ENCODE measurements at places on chromosomes 6 and 20.

- no peak for DNase-seq
Observed at GRCh38 chr6:92495242-92495641, 924.1 kb downstream of the EPHA7 start.

GRCh38 chr6:108807928-108808327 lies 40.3 kb upstream of the ARMC2 start:
- no peak for DNase-seq

- no peak for DNase-seq
Observed at GRCh38 chr20:22577515-22578220, 6.7 kb downstream of the FOXA2 start.

DNA sequence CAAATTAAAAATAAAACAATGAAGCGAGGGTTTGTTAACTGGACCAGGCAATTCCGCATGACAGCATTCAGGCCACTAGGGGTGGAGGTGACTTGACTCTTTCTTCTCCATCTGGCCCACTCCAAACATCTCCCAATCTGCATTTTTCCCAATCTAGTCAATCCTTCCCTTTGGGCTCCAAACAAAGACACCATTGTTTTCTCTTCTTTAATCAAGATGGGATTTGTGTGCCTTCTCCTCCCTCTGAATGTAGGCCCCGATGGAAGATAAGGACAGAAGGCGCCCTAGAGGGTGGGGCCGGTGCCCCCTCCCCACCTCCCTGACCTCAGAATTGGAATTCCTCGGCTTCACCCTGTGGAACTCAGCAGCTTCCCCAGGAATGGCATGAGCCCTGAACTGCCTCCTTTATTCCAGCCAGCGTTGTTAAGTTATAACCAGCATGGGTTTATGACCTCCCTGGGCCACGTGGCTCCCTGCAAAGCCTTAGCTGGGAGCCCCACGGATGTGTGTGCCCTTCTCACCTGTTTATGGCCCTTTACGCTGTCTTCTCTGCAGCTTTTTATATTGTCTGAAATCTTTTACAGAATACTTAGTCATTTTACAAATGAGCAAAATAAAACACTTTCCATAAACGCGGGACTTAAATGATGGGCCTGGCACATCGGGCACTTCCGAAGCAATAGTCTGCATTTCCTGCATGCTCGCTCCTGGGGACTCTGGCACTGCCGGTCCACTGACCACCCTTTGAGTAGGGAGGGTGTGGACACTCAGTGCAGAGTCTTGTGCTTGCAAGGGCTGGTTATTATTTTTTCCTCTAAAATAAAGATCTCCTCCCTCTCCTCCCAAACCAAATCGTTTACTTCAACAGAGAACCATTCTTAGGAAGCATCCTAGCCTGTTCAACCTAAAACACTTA lies 24.5 kb downstream of the OVOL2 start:
- DNase-seq, result no peak

DNA sequence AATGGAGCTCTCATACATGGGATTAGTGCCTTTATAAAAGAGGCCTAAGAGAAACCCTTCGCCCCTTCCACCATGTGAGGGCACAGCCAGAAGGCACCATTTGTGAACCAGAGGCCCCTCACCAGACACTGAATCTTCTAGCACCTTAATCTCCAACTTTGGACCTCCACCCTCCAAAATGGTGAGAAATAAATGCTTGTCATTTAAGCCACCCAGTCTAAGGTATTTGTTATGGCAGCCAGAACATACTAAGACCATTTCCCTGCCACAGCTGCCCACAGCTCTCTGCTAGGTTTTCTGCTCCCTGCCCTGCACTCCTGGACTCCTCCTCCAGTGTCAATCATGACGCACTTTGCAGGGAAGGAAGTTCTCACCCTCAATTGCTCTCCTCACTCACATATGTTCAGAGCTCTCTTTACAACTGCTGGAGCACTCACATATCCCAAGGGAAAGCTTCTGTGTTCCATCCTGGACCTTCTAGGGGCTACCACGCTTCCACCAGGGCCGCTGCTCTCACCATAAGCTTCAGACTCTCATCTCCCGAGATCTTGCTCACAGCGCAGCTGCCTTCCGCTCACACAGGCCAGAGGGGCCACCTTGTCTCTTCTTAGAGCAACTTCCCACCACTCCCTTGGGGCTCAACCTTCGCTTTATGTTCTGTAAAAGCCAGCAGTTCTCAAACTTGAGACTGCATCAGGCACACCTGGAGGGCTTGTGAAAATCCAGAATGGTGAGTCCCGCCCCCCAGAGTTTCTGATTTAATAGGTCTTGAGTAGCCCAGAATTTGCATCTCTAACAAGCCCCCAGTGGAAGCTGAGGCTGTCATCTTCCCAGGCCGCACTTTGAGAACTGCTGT lies 1.6 kb upstream of the LY86 start:
- DNase-seq, result no peak

DNA sequence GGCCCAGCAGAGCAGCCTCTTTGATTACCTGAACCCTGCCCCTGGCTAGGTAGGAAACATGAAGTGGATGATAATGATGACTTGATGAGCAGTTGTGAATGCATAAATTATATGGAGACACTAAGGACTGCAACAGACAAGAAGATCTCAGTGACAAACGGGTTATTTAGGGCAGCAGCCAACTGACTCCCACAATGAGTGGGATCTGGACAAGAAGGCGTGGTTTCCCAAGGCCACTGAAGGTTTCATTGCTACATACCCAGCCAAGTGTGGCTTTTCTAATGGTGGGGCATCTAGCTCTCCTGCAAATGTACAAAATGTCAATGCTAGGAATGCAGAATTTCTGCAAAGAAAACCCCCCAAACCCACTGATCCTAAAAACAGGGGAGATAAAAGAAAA lies 29.4 kb downstream of the RING1 start:
- DNase-seq, result no peak

DNA sequence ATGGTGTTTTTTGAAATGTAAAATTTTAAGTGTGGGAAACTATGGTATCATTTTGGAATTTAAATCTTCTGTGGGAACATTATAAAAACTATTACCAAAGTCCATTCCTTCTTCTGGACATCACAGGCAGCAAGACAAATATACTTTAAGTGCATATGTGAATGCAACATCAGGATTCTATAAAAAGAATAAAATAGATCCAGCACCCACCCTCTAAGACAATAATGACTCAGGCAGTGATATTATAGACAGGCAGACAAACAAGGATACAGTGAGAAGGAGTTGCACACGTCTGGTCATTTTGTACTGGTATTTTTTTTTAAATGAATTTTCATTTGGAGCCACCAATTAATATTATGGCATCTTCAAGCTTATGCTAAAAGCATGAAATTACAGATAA lies 21.1 kb upstream of the NEDD9 start:
- DNase-seq, result no peak

DNA sequence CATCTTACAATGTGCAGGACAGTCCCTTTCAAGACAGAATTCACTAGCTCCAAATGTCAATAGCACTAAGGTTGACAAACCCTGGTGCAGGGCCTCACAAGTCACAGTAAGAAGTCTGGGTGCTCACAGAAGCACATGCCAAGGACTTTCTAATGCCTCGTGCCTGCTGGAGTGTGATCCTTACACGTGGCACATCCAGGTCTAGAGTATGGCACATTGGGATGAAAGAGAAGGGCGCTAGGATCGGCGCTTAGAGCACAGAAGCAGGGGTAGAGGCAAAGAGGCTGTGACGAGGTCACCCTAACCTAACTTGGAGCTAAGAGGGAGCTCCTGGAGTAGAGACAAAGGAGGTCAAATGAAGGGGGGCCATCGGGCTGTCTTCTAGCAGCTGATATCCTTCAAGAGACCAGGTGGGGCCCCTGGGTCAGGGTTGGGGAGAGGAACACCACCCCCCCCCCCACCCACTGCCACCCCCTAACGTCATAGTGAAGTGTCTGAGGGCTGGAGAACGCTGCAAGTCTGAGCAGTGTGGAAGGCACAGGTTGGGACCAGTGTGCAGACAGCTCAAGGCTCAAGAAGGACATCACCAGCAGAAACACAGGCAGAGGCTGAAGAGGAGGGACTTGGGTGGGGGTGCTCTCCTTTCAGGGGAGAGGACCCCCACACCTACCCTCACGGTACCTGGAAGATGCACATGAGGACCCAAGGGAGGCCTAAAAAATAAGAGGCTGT lies 97.8 kb upstream of the MRPS10 start:
- no peak for DNase-seq

DNA sequence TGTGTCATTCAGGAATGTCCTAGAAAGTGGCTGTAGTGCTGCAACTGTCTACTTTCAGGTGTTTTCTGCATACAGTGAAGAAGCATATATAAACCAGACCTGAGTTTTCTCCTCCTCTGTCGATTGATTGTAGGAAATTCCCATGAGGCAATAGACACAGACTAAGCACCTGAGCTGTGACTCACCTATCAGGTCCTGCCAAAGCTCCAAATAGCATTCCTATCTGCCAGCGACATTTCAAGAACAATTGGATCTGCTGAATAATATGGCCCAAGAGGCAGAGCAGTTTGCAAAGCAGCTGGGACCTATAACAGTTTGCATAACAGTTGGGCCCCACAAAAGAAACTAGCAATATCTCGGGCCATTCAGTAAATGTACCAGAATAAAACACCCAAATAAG lies 360.4 kb downstream of the HAO1 start:
- DNase-seq, result no peak

GRCh38 chr20:16296931-16297330 lies 276.3 kb downstream of the KIF16B start:
- no peak for DNase-seq

DNA sequence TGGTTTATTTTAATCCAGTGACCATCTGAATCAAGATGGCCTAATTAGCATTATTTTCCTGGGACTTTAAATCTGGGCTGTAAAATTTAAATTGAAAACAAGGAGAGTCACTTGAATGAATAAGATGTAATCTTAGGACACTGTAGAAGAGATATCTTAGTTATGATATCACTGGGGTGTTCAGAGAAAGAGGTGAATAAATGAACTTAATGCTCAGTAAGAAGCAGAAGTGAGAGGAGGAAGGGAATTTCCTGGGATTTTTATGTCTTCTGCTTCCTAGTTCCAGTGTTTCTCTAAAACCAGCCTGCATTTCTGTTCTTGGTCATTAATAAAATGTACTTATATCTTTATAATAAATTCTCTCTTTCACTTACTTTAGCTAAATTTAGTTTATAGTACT lies 136.8 kb upstream of the PTPRK start:
- DNase-seq, result no peak

- DNase-seq, result no peak
Observed at GRCh38 chr6:158910484-158911440, 89.2 kb downstream of the RSPH3 start.

DNA sequence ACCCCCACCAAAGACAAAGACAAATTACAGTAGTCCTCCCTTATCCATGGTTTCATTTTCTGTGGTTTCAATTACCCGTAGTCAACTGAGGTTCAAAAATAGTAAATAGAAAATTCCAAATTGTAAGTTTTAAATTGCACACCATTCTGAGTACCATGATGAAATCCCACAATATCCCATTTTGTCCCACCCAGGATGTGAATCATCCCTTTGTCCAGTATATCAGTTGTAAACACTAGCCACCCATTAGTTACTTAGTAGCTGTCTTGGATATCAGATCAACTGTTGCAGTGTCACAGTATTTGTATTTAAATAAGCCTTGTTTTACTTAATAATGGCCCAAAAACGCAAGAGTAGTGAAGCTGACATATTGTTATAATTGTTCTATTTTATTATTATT lies 364.0 kb upstream of the ARID1B start:
- DNase-seq, result no peak

- no peak for DNase-seq
Observed at GRCh38 chr20:44702776-44703175, 12.4 kb upstream of the CCN5 start.

DNA sequence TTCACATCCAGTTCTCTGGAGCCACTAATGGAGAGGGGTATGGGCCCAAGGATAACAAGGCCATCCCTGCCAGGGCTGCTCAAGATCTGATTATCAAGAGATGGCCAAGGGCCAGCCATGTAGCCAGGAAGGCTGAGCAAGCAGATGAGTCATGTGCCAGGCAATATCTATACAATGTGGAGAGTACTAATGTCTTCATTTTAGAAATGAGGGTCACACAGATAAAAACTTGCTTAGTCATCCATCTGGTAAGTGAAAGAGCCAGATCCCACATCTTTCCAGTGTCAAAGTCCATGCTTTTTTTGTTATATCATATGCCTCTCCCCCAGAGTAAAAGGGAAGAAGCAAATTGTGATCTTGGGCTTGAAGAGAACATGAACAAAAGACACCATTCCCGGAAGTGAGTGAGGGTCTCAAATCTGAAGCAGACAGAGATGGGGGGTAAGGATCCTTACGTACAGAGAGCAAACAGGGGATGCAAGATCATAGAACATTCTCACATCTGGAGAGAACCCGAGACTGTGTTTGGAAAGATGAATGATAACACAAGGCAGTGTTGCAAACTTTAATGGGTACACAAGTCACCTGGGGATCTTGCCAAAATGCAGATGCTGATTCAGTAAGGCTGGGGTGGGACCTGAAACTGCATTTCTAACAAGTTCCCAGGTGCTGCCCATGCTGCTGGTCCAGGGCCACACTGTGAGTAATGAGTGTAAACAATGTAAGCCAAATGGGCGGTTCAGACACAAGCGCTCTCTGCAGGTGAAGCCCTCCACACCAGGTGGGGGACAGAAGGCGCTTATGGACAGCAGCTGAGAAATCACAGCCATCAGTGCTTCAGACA lies 20.0 kb upstream of the GSTA3 start:
- DNase-seq, result no peak

- DNase-seq, result no peak
Observed at GRCh38 chr6:29462022-29462421, 5.1 kb downstream of the OR2H1 start.

GRCh38 chr6:43032326-43032725 lies 10.9 kb downstream of the RRP36 start:
- no peak for DNase-seq

GRCh38 chr6:40399888-40400457 lies 187.2 kb downstream of the LRFN2 start:
- no peak for DNase-seq

GRCh38 chr6:111771094-111771432 lies 102.2 kb downstream of the FYN start:
- no peak for DNase-seq

DNA sequence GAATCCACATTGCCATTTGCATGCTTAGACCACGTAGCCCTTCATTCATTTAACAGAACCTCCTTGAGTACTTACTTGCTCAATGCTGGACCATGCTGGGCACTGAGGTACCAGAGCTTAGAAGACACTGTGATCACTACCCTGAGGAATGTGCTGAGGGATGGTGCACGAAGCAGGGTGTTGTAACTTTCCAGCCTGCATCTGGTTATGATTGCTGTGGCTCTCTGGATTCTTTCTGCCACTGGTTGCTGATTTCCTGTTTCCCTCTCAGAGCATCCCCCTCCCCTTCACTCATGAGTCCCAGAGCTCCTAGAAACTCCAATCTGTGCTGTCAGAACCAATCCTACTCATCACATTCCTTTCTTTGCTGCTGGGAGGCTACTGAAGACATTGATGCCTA lies 537.4 kb downstream of the PTPRT start:
- DNase-seq, result no peak

DNA sequence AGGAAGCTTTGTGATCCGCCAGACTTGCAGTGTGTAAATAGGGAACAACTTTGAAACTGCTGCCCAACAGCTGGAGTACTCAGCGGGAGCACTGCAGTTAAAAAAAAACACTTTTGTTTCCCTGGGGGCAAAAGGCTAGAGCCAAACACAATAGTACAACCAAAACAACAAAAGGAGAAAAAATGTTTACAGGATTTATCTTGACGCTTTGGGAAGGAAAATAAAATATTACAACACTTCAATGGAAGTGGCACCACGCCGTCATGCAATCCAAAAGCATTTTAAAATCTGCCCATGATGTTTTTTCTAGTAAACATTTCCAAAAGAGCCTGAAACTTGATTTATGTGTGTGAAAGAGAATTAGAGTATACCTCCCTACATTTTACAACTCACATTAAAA lies 26.0 kb downstream of the PTPRK start:
- no peak for DNase-seq

Data from activated CD8-positive, alpha-beta memory T cell treated with anti-CD3 and anti-CD28 coated beads for 48 hours (primary cell).